ENCODE measurements at places on chromosomes 7 and 10.
A peak's percentile ranks its signal among the peaks of the same experiment; 100 is the strongest.

- no peak for DNase-seq
Observed at GRCh38 chr7:139232377-139232717, 1.3 kb downstream of the UBN2 start.

- peak; percentile 72 for DNase-seq
Observed at GRCh38 chr10:94205396-94205831, 157.3 kb downstream of the NOC3L start.

- peak; percentile 68 for DNase-seq
Observed at GRCh38 chr7:131507592-131508331, 48.7 kb downstream of the PODXL start.

DNA sequence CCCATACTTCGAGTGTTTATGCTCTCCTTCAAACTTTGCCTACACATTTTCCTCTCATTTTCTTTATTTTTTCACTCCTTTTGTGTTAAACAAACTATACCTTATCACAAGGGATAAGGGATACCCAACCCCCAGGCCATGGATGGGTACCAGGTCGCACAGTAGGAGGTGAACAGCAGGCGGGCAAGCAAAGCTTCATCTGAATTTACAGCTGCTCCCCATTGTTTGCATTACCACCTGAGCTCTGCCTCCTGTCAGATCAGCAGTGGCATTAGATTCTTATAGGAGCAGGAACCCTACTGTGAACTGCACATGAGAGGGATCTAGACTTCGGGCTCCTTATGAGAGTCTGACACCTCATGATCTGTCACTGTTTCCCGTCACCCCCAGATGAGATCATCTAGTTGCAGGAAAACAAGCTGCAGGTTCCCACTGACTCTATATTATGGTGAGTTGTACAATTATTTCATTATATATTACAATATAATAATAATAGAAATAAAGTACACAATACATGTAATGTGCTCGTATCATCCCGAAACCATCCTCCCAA lies 28.5 kb downstream of the ZC3HC1 start:
- no peak for DNase-seq

Data from fibroblast of upper back skin (primary cell).